ENCODE measurements at places on chromosomes 2 and 18.

GRCh38 chr18:3153107-3153704 is 66.6 kb downstream of the MYOM1 start:
- no peak for DNase-seq

GRCh38 chr2:148642112-148642744 is 2.3 kb upstream of the EPC2 start:
- no peak for DNase-seq

- DNase-seq, result no peak
Observed at GRCh38 chr2:184154438-184154837, 443.9 kb upstream of the ZNF804A start.

GRCh38 chr2:234671231-234671630 is 174.3 kb upstream of the ARL4C start:
- DNase-seq, result no peak

GRCh38 chr2:218781691-218782527 is at the start of gene CYP27A1:
TSS of gene CYP27A1 (plus strand) at chr2:218782147. CDS start at chr2:218782183, 36 bp downstream.
- DNase-seq, result no peak

DNA sequence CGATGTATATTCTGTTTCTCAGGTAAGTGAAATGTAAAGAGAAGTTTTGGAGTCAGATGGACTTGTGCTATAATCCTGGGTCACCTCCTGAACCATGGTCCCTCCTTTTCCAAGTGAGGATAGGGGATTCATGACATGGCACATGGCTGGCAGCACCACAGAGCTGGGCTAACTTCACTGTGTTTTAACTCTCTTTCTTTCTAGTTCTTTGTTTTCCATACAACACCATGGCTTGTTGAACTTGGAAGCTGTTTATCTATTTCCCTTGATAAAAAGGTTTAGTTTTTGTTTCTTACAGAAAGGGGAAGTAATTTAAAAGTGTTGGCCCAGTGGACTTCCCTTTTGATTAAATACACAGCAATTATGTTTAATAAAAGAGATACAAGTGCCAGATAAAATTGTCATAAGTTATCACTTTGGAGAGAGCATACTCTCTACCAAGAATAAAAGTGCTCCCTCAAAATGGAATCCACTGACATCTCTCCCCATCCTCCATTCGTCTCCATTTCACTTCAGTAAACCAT is 90.4 kb downstream of the PLCL1 start:
- DNase-seq, result no peak

DNA sequence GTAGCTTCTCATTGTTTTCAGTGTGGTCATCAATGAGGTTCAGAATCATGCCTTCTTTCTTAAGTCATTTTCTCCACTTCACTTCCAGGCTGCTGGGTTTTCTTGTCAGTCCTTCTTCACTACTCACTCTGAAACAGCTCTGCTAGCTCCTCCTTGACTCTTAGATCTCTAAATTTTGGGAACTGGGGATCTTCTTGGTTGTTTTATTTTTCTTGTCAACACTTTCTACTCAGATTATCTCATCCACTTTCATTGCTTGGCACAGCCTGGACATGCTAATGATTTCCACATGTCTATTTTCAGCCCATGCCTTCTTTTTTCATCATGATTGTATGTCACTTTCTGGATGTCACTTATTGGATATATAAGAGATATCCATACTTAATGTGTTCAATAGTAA is 517.8 kb upstream of the DSEL start:
- no peak for DNase-seq

DNA sequence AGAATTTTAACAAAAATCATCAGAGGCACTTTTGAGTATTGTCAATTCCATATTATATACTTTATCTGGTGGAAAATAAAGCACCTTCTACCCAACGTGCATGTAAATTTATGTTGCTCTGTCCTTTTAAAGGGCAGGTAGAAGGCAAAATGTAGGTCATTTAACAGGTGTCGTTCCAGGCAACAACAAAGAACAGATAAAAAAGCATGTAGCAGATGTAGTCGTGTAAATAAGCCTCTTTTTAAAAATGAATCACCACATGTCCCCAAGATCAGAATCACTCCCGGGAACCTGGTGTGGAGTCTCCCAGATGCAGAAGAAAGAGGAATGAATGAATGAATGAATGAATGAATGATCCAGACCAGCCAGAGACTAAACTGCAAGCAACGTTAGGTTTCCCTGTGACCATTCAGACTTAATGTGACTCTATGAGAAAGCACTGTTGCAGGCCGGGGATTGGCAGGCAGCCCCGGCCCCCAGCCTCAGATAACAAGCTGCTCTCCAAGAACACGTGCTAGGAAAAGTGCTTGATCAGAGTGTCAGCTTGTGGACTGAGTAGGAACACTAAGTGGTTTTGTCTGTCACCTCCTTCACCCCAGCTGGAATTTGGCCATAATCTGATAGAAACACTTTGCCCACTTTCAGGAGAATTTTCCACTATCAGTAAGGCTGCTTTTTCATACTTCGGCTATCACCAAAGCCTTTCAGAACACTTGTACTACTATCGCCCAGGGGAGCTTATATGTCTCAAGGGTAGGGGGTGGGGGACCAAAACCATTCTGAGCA is 100.6 kb downstream of the CDK15 start:
- no peak for DNase-seq

DNA sequence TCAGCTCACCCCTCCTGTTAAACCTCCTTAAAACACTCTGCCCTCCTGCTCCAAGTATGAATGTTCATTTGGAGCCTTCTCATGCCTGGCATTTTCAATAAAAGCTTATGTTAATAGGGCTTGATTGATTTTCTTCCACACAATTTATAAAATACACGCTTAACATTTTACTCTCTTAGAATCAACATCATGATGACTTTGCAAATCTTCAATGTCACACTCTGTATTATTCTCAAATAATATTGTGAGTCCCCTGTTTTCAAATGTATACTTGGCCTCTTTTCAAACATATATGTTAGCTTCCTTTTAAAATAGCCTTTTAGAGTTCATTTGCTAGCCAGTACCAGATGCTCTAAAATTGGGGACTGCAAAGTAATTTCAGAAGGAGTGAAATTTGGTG is 520.3 kb downstream of the LRRTM4 start:
- no peak for DNase-seq

- no peak for DNase-seq
Observed at GRCh38 chr2:55985406-55985805, 61.8 kb upstream of the EFEMP1 start.

DNA sequence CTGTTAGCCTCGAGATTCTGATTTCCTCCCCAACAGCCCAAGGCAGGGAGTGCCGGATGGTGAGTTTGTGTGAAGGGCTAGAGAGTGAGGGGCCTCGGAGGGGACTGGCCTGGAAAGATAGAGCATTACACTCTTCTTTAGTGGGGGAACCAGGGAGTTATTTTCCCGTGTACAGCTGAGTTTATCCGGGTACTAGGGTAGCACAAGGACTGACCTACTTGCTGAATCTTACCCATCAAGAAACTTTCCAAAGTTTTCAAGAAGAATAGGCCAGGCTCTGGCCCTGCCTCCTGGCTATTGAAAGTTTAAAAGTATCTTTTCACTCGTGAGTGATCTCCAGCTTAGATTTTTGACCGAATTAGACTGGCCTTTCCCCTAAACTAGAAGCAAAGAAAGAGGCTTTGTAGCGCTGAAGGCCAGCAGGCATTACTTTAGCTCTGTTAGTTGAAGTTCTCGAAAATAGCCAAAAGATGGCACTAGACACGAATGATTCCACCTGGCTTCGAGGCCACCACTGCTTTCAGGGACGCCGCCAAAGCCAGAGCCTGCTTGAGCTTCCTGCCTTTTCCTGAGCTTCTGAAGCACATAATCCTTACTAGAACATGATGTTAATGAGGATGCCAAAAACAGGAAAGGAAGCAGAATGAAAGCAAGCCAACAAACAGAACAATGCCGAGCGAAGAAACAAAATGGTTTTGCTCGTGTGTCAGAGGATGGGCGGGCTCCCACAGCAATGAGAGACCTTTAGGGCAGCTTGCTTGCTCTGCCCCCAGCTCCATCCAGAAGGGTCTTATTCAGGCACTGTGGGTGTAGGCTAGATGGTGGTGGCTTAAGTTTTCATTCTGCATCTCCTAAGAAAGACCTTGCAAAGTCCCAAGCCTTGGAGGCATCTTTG is 55.8 kb downstream of the TSN start:
- DNase-seq, result no peak

DNA sequence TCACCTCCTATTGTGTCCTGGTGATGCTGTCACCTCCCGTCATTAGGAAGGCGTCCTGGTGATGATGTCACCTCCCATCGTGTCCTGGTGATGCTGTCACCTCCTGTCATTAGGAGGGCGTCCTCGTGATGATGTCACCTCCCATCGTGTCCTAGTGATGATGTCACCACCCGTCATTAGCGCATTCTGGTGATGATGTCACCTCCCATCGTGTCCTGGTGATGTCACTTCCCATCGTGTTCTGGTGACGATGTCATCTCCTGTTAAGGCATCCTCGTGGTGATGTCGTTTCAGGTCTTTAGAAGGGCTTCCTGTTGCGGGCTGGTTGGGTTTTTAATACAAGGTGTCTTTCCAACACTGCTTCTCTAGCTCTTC is 40.7 kb downstream of the CTDP1 start:
- no peak for DNase-seq

- no peak for DNase-seq
Observed at GRCh38 chr2:162029287-162029901, 44.6 kb downstream of the DPP4 start.

GRCh38 chr2:227701556-227701955 is 16.3 kb downstream of the SLC19A3 start:
- DNase-seq, result no peak

DNA sequence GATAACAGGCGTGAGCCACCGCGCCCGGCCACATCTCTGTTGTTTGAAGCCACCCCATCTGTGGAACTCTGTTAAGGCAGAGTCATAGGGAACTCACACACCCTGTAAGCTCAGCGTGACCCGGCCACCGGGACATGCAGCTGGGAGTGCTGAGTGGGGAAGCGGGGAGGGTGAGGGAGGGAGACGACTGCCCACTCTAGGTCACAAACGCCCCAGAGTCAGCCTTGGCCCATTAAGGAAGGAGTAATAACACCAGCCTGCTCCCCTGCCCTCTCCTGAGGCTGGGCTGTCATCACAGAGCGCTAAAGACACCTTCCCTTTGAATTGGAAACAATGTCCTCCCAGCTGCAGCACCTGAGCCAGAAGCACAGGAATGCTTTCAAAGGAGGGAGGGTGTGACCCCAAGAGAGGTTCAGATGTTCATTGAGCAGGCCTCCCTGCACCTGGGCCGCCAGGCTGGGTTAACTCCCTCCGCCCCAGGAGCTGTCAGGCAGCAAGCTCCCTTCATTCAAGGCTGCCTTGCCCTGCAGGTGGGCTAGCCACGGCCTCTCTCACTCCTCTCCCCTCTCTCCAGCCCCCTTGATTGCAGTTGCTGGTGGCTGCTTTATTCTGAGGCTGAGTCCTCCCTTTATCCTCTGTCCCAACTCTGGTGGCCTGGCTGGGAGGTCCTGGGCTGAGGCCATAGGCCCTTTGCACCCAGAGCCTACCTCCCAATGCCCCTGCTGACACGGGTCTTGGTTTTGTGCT is 77.2 kb upstream of the HPCAL1 start:
- DNase-seq, result no peak

DNA sequence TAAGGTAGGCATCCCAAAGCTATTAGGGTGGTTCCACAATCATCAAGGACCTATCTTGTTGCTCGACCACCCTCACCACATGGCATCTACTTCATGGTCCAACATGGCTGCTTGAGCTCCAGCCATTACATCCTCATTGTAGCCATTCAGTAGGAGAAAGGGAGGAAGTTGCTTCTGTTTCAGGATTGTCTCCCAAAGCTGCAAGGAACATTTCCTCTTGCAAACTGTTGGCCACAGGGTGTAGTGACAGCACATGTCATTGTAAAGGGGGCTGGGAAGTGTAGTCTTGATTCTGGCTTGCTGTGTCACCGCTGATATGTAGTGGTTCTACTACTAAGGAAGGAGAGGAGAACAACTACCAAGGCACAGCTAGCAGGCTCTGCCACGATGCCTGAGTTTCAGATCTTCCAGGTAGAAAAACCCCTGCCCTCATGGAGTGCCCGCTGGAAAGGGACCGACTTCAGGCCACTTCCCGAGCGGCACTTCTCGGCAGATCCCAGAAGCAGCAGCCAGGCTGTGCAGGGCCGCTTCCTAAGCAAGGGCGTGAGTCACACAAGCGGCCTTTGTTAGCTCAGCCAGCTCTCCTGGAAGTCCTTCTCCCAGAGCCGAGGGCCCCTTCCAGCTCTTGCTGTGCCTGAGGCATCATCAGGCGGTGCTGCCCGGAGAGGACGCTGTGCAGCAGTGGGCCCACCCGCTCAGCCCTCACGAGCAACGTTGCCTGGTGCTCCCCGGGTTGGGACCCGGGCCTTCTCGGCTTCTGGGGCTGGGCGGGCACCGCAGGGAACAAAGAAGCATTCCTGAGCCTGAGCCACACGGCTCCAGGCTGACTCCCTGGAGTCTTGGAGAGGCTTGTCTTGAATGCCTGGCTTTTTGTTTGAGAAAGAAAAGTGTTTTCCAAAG is 58.2 kb downstream of the HS6ST1 start:
- no peak for DNase-seq

DNA sequence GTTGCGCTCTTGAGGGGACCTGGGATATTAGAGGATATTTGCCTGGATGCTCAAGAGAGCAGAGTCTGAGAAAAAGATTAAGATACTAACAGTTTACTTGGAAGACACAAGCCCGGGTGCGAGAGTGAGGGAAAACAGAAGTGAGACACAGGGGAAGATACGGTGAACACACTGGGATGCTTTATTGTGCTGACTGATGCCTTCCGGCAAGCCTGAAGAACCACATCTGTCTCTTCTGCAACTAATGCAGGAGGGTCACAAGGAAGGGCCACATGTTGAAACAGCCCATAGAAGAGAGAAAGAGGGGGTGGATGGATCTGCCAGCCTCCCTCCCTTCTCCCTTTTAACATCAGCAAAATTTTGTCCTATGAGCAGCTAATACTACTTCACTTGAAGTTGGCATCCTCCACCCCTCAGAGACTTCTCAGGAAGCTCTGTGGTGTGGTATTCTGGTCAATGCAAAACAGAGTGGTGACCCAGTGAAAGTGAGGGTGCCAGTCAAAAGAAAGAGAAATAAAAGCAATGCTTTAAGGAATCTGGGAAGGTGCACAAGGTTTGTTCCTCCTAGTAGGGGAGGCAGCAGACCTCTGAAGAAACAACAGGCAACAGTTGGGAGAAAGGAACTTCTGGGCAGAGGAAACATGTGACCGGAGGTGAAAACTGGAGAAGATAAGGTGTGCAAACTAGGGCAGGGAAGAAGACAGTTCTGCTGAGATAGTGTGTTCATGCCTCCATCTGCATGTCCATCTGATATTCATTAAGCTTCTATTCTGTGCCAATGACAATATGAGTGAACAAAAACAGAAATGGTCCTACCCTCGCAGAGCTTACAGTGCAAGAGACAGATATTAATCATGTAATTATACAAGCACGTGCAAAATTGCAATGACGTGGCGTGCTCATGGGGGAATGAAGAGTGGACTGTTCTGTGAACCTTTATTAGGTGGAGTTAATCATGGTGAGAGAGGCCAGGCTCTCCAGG is 107.1 kb downstream of the LYPD6B start:
- DNase-seq, result no peak

- DNase-seq, result no peak
Observed at GRCh38 chr2:207416111-207416510, 113.7 kb upstream of the CREB1 start.

- DNase-seq, result no peak
Observed at GRCh38 chr18:10329101-10329500, 125.3 kb upstream of the APCDD1 start.

All from activated effector memory CD4-positive, alpha-beta T cell treated with Interleukin-2 at 50 U/mL for 16 hours (primary cell).